Panc1 (cell line): ENCODE measurements at places on chromosomes 4 and X.

DNA sequence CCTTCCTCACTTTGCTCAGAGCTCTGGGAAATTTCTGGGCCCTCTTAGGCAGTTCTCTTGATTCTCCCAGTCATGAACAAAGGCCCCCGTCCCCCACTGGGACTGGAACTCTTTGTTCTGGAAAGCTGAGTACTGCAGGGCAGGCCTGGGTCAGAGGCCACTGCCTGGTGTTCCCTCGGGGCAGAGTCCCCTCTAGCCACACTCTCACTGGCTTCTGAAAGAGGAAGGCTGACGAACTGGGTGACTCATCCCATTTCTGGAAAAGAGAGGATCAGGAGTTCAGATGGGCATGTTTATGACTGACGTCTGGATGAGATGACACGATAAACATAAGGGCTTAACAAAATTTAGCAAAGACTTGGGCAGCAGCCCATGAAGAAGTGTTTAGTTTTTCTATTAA lies 47.7 kb downstream of the DDX3X start:
- no peak for DNase-seq

DNA sequence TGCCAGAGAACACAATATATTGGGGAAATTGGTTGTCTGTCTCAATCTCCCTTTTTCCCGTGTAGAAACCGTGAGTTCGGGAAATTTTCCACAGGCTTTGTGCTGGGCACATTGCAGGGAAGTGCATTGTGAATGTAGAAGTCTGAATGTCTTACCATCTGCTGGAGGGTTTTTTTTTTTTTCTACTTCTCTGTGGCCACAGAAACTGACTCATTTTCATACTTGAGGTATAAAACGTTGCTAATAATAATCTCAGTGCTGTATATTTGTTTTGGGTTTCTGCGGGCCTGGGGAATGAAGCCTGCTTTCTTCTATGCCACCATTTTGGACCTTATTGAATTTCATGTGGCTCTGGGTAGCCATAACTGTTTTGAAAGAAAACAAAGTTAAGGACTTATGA lies 1001.2 kb downstream of the STIM2 start:
- no peak for DNase-seq

DNA sequence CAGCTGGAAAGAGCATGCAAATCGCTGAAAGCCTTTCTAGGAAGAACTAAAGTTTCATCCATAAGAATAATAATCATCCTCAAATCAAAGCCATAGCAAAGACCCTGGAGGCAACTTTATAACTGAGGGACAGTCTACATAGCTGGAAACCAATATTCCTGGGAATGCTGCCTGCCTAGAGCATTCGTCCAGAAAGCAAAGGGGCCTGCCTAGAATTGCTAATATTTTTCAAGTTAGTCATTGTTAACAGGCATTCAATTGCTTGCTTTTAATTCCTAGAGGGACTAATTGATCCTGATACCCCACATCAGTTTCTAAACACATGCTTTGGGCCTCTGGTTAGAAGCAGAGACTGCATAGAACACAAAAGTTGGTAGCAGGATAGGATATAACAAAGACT lies 4.2 kb upstream of the PPARGC1A start:
- DNase-seq: no peak

GRCh38 chr4:122309988-122310626 lies 68.7 kb upstream of the ADAD1 start:
- DNase-seq: no peak

GRCh38 chr4:41221850-41222645 lies 7.7 kb upstream of the APBB2 start:
- no peak for DNase-seq

- no peak for DNase-seq
Observed at GRCh38 chrX:68880846-68881552, 52.2 kb downstream of the EFNB1 start.

DNA sequence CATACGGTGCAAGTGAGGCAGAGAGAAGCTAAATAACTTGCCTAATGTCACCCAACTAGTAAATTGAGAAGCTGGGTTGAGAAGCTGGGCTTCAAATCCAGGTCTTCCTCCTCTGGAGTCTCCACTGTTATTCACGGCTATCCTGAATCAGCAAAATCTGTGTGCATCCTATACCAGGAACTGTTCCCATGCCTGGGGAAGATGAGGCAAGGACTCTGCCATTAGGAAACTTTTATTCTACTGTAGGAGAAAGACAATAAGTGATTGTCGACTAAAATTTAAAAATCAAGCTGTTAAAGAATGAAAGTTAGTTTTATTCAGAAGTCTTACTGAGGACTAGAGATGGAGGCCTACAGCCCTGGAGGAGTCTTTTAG lies 872 bp upstream of the TEC start:
- no peak for DNase-seq

GRCh38 chr4:81494031-81494431 lies 22.3 kb upstream of the RASGEF1B start:
- DNase-seq: no peak

- no peak for DNase-seq
Observed at GRCh38 chrX:666762-667720, 36.5 kb downstream of the SHOX start.

DNA sequence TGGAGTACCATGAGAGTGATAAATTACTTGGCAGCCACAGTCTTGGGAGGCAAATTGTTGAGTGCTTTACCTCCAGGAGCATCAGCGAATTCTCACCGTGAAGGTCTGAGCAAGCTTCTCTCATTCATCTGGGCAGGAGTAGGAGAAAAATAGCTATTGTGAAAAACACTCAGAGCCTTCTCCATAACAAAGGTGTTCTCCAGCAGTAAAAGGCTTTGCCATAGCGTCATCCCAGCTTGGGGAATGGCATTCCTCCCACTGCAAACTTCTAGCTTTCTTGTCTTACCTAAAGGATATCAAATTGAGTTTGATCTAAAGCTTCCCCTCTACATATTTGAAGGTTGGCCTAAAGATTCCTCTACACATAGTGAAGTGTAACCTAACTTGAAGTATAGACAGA lies 29.8 kb upstream of the MAGEA11 start:
- DNase-seq: no peak

- no peak for DNase-seq
Observed at GRCh38 chrX:50067435-50068284, 133.1 kb downstream of the AKAP4 start.

DNA sequence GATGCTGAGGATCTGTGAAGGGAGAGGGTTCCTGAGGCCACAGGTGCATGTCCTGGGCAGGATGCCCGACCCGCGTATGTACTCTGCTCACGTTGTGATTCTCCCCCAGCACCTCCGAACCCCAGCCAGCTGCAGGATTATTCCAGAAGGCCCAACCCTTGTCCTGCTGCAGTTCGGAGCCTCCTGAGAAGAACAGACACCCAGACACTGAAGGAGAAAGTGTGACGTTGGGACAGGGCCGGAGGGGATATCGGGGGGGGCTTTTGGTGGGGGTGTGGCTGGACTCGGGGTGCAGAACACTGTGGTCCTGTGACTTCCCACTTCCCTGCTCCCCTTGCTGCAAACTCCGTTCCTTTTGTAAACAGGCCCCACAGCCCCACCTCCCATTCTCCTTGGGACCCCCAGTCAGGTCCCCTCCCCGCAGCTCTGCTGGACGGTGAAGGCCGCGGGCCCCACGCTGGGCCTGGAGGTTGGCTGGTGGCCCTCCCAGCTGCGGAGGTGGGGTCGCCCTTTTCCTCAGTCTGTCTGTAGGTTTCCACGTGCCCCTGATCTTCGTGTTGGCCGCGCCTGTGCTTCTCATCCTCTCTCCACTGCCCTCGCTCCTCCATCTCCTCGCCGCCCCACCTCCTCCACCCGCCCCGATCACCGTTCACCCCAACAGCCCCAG lies 83.0 kb upstream of the ADRA2C start:
- no peak for DNase-seq
